GM12878 (cell line): ENCODE measurements at places on chromosomes 6 and 20. TPM values are rescaled to one million over a fixed set of nuclear protein-coding genes. Genes with fewer than 3 reads are reported as not detected.

The LY86 gene
- 68.2 and 77.3 TPM in 2 replicates for total RNA-seq

DNA sequence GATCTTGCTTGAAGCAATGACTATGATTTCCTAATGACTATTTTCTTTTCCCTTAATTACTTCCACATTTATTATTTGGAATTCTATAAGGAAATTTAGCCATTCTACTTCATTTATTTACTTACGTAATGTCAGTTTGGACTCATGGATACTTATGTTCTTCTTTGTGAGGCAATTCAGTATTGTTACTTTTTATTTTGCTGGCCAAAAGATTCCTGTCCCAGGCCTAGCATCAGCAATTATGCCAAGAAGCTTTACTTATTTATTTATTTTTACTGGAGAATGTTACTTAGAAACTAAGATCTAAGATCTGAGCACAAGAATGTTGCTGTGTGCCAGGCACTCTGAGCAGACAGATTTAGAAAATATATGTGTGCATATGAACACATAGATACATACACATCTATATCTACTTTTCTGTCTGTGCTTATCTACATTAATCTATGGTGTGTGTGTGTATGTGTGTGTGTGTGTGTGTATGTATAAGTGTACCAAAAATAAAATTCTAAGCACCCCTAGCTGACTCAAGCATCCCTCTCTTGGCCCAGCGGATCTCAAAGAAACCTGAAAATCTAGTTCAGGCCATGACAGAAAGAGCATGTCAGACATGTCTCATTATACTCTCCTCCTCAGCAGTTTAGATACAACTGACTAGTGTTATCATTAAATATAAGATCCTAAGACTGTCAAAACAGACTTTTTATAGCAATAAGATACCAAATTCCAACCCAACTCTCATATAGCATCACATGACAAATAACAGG, 640.0 kb upstream of the GJE1 start:
- H3K4me3 ChIP-seq, result no peak overlapping the region
- no peaks in the 10 kb centered on the region for H3K4me1 ChIP-seq
- H3K27me3 ChIP-seq, result no peaks in the 10 kb centered on the region
- no peaks in the 10 kb centered on the region for H3K36me3 ChIP-seq

GRCh38 chr20:53387983-53388675, 205.5 kb downstream of the ZNF217 start:
- H3K4me1 ChIP-seq, result no peaks in the 10 kb centered on the region
- no peaks in the 10 kb centered on the region for H3K36me3 ChIP-seq
- no peak overlapping the region for H3K4me3 ChIP-seq
- no peaks in the 10 kb centered on the region for H3K27me3 ChIP-seq
- H3K27ac ChIP-seq, result no peak overlapping the region

DNA sequence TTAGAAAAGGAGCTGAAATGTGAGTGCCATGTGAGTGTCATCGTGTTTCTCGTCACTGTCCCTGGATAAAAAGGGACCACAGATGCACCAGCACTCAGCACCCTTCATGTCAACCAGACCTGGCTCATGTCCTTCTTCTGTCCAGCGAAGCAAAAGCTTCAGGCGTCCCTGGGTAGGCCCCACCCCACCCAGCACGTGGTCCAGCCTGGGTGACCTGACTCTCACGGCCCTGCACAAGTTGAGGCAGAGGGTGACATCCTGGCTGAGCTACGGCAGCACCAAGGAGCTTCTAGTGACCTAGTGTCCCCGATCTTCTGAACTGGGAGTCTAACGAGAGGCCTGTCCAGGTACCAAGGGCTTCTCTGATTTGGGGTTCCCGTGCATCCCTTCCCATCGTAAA, 37.8 kb downstream of the PSMG4 start:
- H3K4me1 ChIP-seq, result no peaks in the 10 kb centered on the region
- no peaks in the 10 kb centered on the region for H3K36me3 ChIP-seq
- H3K4me3 ChIP-seq, result no peak overlapping the region
- H3K27ac ChIP-seq, result no peak overlapping the region
- no peak for DNase-seq
